ENCODE measurements at places on chromosomes 4 and X.

GRCh38 chr4:97104666-97105065, 1038.6 kb downstream of the STPG2 start:
- DNase-seq: no peak

DNA sequence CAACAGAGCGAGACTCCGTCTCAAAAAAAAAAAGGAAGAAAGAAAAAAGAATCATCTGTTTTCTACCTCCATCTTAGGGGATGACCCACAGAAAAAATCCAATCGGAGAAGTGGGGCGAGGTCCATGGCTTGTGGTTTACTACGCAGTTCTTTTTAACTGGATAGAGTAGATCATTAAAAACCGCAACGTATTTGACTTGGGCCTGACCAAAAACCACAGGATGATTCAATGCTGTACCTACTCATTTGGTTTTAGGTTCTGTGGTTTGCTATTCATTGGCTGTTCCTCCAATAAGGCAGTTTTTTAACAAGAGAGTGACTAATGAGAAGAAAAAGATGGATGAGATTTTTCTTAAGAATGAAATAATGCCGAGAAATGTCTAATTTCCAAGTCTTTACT, 83.7 kb downstream of the FREM3 start:
- DNase-seq: no peak

GRCh38 chrX:132483951-132484350, 4.9 kb downstream of the MBNL3 start:
- no peak for DNase-seq

DNA sequence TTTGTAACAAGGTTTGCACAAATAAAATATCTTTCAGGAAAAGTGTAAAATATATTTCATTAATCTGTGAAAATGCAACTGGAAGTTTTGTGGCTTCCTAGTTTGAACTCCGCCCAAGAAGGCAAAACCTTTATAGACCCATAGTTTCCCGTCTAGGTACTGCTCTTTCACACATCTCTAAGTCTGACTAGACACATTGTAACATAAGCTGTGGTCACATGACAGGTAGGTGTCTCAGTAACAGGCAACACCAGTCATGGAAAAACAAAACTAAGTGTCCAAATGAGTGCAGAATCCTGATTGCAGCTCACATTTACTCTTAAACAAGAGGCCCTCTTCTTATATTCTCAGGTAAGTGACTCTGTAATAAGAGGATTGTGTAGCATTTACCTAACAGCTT, 55.6 kb downstream of the SNCA start:
- no peak for DNase-seq

- DNase-seq: no peak
These were observed 21.3 kb downstream of the ARHGAP24 start for GRCh38 chr4:85496126-85496849.

- DNase-seq: no peak
These were observed 531 bp upstream of the MANBA start for GRCh38 chr4:102761296-102761701.

DNA sequence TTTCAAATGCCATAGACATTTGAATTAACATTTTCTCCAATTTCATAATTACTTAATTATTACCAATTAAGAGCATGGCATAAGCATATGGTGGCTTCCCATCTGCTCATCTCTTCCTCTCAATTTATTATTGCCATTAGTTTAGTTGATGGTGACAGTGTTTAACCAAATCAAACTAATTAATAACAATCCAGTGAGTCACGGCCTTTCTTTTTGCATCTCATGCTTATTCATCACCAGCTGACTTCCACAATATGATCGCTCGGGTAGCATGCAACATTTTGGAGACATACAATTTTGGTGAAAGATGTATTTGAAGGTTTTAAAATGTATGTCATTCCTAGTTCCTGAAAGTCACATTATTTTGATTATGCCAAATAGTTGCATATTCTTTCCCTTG, 172.8 kb upstream of the TACR3 start:
- DNase-seq: no peak

- DNase-seq: no peak
These were observed 54.6 kb downstream of the AMOT start for GRCh38 chrX:112786076-112786475.

- no peak for DNase-seq
These were observed 38.8 kb downstream of the DCLK2 start for GRCh38 chr4:150117094-150117493.

DNA sequence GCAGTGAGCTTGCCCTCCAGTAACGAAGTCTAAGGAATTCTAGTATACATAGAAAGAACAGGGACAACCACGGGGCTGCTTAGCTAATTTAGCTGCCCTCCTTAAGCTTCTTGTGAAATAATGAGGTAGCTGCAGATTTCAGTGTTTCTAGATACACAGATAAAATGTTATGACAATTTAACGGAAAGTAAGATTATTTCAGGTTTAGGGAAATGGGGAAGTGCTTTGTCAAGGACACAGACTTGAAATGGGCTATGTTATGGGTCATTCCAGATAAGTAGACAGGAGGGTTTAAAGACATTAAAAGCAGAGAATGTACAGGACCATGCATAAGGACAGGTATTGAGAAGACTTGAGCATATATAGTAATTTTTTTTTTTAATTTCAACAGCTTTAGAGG, 34.2 kb upstream of the ZNF518B start:
- no peak for DNase-seq

- no peak for DNase-seq
These were observed 98.9 kb downstream of the ATXN3L start for GRCh38 chrX:13220916-13221315.

Data from T-helper 9 cell (primary cell).